ENCODE measurements at places on chromosomes 3 and 15. TPM values are rescaled to one million over a fixed set of nuclear protein-coding genes. Genes with fewer than 3 reads are reported as not detected.

- DNase-seq: no peak
Measured at GRCh38 chr3:67897351-67898336, 243.2 kb upstream of the SUCLG2 start.

The HYAL1 gene
- total RNA-seq: 11.2 TPM

The CLDN16 gene
- not detected for total RNA-seq

The BTLA gene
- total RNA-seq: 0.64 TPM

DNA sequence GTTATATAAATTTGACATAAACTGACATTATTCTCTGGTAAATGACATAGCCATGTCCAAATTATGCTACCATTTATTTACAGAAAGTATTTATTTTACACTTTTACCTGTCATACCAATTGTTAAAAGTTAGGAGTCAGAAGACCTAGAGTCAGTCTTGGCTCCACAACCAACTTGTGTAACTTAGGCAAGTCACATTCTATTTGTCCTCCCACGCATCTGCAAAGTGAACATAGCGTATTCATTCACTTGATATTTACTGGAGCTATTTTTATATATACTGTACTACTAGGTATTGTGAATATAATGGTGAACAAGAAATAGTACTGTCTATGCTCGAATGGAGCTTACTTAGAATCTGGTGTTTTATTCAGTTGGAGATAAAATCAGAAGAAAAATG, 78.7 kb downstream of the ZNF280D start:
- DNase-seq: no peak

- DNase-seq: no peak
Measured at GRCh38 chr3:64297563-64297962, 72.3 kb upstream of the PRICKLE2 start.

DNA sequence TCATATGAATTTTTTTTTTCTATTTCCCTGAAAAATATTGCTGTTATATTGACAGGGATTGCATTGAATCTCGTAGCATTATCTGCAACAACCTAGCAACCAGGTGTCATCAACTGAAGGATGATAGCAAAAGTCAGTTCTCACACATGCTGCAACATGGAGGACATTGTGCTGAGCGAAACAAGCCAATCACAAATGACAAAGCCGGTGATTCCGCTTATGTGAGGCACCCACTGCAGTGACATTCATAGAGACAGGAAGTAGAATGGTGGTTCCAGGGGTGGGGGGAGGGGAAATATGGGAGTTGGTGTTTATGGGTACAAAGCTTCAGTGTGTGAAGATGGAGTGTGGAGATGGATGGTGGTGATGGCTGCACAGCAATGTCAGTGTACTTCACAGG, 7.6 kb downstream of the NIPA1 start:
- DNase-seq: no peak

The CD200R1 gene
- total RNA-seq: 3.8 TPM

GRCh38 chr3:70857916-70858315, 545.5 kb upstream of the MDFIC2 start:
- DNase-seq: no peak

- no peak for DNase-seq
Measured at GRCh38 chr3:178538056-178538455, 1.8 kb downstream of the KCNMB2 start.

DNA sequence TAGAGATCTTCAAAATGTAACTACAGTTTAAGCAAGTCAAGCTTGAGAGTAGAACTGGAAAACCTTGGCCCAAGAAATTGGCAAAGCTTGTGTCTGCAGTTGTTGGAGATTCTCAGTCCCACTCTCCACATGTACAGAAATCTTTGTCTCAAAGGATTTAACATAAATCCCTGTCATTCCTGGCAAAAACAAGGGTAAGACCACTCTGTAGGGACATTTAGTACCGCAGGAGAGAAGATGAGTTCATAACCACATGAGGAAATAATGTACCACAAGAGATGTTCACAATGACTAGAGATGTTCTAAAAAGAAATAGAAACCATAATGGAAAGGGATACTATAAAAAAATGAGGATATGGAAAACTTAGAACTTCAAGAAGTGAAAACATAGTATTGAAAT, 73.7 kb downstream of the RAB7A start:
- DNase-seq: no peak

- DNase-seq: no peak
Measured at GRCh38 chr15:68829068-68829467, 8.4 kb upstream of the ANP32A start.

The FMN1 gene
- 37.1 TPM for total RNA-seq

- no peak for DNase-seq
Measured at GRCh38 chr3:174243171-174243570, 616.0 kb upstream of the NAALADL2 start.

GRCh38 chr15:60773901-60774300, 295.0 kb upstream of the ICE2 start:
- DNase-seq: no peak

DNA sequence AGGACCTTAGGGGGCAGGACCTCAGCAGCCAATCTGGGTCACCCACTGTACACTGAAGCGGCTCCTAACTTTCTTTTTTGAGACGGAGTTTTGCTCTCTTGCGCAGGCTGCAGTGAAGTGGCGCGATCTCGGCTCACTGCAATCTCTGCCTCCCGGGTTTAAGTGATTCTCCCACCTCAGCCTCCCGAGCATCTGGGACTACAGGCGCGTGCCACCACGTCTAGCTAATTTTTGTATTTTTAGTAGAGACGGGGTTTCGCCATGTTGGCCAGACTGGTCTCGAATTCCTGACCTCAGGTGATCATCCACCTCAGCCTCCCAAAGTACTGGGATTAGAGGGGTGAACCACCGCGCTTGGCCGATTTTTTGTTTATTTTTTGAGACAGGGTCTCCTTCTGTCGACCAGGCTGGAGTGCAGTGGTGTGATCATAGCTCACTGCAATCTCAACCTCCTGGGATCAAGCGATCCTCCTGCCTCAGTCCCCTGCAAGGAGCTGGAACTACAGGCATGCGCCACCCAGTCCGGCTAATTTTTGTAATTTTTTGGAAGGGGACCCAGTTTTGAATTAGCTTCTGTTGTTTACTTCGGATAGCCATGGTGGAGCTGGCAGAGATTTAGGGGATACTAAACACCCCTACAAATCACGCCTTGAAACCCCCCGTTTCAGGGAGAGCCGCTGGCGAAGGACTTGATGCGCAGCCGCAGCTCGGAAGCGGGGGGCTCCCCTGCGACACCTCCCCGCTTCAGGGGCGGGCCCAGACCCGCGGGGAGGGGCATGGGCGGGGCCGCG, 1.5 kb upstream of the CLK3 start:
- DNase-seq: no peak

DNA sequence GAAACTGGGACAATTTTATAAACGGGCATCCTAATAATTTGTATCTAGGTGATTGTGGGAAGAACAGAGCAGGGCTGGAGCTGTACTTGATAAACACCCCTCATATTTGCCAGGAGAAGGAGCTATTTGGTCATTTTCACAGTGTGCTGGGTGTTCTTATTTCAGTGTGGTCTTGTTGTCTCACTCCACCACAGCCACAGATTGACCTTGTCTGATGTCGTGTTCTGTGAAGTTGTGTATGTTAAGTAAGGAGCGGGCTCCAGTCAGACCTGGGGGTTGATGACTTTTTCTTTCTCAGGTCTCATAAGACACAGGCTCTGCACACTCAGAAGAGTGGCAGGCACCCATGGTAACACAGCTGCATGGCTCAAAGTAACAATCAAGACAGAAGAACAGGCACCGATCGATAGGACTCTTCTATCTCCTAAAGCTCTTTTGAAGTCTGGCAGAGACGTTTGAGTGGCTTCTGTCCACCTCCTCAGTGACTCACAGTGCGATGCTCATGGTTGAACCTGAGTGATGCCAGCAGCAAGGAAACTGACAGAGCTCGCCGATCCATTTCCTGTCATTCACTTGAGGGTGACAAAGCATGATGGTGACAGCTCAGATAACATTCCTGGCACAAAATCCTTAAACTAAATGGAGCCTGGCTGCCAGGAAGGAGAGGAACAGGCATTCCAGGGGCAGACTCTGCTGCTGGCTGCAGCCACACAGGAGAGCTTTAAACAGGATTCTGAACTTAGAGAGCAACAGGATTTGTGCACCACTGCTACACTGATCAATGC, 20.8 kb downstream of the DPH3 start:
- DNase-seq: no peak

DNA sequence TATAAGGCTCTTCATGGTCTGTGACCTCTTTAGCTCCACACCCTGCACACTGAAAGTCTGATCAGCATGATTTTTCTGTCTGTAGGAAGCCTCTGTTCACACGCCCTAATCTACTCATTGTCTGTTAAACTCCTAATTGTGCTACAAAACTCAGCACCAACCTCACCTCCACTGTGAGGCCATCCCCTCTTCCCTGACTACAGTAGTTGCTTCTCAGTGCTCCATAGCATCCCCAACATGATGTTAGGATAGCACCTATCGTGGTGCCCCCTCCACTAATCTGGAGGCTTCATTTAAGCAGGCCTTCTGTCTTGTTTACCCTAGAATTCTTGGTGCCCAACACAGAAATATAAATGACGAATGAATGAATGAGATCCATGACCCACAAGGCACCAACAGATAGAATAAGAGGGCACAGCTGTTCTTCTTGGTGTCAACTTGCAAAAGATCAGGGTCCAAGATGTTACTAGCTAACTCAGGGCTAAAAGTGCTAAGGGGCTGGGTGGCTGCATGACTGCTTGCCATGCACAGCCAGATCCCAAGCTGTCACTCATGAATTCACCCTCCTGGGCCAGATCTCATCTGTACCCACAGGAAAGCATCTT, 55.2 kb upstream of the HEG1 start:
- DNase-seq: no peak

The GPD1L gene
- total RNA-seq: 51.7 TPM

DNA sequence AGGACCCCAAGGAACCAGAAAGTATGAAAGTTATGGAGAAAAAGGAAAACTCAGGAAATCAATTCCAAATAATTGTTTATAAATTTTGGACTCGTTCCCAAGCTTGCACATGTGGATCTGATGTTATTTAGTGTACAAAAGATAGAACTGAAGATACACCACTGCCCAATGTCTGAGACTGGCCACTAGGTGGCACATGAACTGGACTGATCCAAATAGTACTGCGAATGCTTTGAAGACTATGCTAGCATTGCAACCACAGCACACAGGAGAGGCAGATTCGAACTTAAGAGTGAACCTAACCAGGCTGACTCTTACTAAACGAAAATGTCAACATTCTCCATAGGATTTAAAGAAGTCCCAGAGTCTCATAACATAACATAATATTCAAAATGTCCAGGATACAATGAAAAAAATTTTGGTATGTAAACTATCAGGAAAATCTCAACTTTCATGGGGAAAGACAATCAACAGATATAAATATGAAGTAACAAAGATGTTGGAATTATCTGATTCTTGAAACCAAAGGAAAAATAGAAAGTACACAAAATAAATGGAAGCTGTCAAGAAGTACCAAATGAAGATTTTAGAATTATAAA, 596.7 kb downstream of the FGF12 start:
- DNase-seq: no peak

- no peak for DNase-seq
Measured at GRCh38 chr3:30333903-30334302, 272.5 kb upstream of the TGFBR2 start.

The CPNE9 gene
- not detected for total RNA-seq

- DNase-seq: no peak
Measured at GRCh38 chr3:100591411-100591810, 18.0 kb upstream of the ADGRG7 start.

The IMPG2 gene
- total RNA-seq: 0.13 TPM

The CLDN18 gene
- not detected for total RNA-seq

GRCh38 chr3:45969953-45970352, 25.7 kb downstream of the FYCO1 start:
- no peak for DNase-seq

- no peak for DNase-seq
Measured at GRCh38 chr3:141386611-141387111, 18.4 kb downstream of the ZBTB38 start.

The RTF1 gene
- total RNA-seq: 26.8 TPM

DNA sequence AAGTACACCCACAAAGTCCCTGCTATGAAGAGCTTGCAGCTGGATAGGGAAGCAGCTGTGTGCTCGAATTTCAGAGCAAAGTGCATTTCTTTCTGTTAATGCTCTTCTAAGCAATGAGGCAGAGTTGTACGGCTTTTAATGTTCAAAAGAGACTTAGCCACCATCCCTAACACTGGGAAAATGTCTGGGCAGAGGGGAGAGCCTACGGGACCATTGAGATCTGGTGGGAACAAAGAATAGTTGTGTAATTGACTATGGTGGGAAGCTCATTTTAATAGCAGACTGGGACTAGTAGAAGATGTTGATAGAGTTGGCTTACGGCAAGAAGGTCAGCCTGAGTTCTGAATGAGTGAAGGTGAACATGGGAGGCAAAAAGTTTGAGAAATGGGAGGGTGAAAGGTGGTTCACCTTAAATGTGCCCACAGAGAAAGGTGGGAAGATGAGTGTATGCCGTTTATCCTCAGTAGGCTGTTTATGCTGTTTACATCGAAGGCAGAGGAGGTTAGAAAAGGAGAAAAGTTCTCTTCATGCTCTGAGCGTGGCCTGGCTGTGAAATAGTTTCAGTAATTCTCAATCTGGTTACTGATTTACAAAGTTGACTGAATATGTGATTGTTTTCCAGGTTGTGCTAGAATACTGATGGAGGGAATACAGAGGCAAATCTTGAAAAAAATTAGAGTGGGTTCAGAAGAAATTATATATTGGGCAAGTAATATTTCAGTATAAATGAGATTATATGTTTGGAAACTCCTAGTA, 22.9 kb upstream of the UTS2B start:
- no peak for DNase-seq

The PLA1A gene
- 3.4 TPM for total RNA-seq

The UROC1 gene
- not detected for total RNA-seq

GRCh38 chr15:30882849-30883433, 20.8 kb upstream of the FAN1 start:
- DNase-seq: no peak

- no peak for DNase-seq
Measured at GRCh38 chr3:126371096-126371705, 14.0 kb upstream of the KLF15 start.

GRCh38 chr15:82045179-82045891, 483 bp downstream of the MEX3B start:
- no peak for DNase-seq

DNA sequence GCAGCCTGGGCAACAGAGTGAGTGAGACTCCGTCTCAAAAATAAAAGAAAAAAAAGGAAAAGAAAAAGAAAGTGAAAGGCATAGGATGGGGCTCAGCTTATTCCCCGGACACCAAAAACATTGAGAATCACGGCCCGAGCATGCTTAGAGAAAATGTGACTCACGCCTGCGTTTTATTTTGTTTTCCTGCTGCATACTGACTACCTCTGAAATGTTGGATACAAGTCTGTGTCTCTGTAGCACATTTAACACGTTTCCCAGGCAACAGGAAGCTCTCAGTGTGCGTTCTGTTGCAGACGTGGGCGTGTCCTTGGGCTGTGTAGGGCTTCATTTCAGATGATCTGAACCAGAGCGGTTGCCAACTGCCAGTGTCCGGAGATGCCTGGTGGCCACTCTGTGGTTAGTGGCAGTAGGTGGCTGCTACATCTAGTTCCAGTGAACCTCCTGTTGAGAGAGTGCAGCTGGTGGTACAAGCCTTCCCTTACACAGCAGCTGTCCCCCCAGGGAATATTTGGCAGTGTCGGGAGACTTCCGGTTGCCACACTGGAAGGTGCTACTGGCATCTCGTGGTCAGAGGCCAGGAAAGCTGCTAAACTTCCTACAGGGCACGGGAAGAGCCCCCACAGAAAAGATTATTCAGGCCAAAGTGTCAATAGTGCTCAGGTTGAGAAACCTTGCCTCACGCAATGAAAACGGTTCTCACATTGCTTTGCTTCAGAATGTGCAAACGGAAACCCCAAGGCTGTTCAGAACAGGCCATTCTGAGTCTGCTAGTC, 3.0 kb downstream of the SLC51A start:
- DNase-seq: no peak

GRCh38 chr3:127690106-127690505, 17.4 kb downstream of the ABTB1 start:
- peak; percentile 67 for DNase-seq

- DNase-seq: no peak
Measured at GRCh38 chr3:52795298-52795900, 803 bp downstream of the ITIH3 start.
